ENCODE measurements at places on chromosomes 13 and 19. TPM values are rescaled to one million over a fixed set of nuclear protein-coding genes. Genes with fewer than 3 reads are reported as not detected.

OR7C1 gene
- total RNA-seq, result not detected

KCNK6 gene
- 13.8 TPM for total RNA-seq

EFNA2 gene
- not detected for total RNA-seq

TGFB1 gene
- 7.8 TPM for total RNA-seq

DNA sequence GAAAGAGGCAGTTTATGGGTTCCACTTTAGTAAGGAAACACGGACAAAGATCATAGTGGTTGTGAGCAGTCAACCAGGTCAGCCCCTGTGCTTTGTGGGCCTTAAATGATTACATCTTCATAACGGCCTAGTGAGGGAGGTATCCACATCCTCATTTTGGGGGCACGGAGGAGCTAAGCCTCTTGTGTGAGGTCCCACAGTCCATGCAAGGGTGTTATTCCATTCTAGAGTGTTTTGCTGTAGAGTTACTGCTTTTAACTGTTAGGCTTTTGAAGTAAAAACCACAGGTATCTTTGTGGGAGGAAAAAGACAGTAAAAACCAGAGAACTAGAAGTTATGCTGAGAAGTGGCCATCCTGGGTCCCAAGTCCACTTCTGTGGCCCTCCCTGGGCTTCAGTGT lies 4.0 kb downstream of the NOP53 start:
- peaks cover 31% of the 10 kb centered on the region for H3K36me3 ChIP-seq
- H3K27me3 ChIP-seq, result no peaks in the 10 kb centered on the region
- peaks cover 31% of the 10 kb centered on the region for H3K4me1 ChIP-seq

- H3K4me1 ChIP-seq, result peaks cover 9% of the 10 kb centered on the region
- no peak for DNase-seq
- no peak overlapping the region for H3K27ac ChIP-seq
- peaks cover 3% of the 10 kb centered on the region for H3K36me3 ChIP-seq
- no peak overlapping the region for H3K4me3 ChIP-seq
These were observed 14.1 kb downstream of the PNPLA6 start for GRCh38 chr19:7549429-7550148.

DNA sequence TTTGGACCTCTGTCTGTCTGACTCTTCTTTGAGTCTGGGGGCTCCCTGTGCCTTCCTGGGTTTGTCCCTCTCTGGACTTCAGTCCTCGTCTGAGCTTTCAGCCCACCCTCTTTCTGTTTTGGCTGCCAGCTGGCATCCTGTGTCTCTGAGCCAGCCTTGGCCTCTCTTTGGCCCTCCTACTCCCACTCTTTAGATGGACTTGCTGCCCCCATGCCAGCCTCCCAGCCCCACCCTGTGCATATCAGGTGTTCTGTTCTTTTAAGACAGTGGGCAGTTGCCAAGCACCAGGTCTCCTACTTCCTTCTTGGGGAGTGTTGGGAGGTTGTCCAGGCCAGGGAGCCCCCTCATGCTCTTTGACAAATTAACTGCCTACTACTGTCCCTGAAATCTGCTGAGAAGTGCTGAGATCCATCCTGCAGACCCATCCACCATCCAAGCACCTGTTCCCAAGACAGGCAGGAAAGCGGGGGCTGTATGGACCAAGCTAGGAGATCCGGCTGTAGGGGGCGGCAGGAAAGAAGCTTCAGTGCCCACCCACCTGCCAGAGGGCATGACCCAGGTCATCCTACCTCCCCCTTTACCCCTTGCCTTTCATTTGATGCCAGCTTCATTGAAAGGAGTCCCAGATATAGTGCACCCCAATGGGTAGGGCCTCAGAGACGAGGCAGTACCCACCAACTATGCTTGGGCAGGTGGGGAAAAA lies 9.6 kb downstream of the CIC start:
- peaks cover 85% of the 10 kb centered on the region for H3K4me1 ChIP-seq
- no peak for DNase-seq
- H3K27ac ChIP-seq, result peak overlapping the region; percentile 87
- H3K4me3 ChIP-seq, result no peak overlapping the region

GRCh38 chr19:1279782-1280341 lies 4.5 kb downstream of the FAM174C start:
- H3K27me3 ChIP-seq, result no peaks in the 10 kb centered on the region
- peaks cover 17% of the 10 kb centered on the region for H3K4me1 ChIP-seq
- peak; percentile 86 for DNase-seq

DNA sequence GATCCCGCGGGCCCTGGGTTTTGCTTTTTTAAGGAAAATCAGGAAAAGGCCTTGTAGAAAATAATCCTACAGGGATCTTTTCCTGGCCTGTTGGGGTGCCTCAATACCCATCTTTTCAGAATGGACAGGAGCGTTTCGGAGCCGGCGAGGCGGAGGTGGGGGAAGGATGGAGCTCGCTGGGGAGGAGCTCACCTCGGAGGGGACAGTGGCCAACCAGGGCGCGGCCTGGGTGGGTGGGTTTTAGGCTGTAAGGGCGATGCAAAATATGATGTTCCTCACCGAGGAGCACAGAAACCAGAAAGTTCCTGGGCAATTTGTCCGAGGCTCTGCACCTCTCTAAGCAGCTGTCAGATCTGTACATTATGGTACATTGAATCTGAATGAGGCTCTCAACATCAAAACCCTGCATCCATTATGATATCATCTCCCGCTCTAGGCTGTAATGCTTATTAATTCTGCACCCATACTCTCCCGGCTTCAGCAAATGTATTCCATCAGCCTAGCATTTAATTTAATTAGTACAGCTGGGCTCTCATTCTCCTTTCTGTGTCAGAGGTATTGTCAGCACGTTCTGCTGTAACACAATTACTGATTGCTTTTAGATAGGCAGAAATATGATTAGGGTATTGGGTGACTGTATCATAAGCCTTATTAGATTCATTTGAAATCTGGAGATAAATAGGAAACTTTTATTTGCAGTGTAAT lies 90.3 kb upstream of the SOX1 start:
- no peaks in the 10 kb centered on the region for H3K36me3 ChIP-seq
- no peak for DNase-seq
- H3K4me3 ChIP-seq, result no peak overlapping the region
- H3K27me3 ChIP-seq, result peaks cover 13% of the 10 kb centered on the region
- no peak overlapping the region for H3K27ac ChIP-seq

GRCh38 chr13:111460548-111461444 lies 140.4 kb downstream of the TEX29 start:
- no peaks in the 10 kb centered on the region for H3K4me1 ChIP-seq
- no peak overlapping the region for H3K4me3 ChIP-seq
- peak; percentile 66 for DNase-seq
- no peaks in the 10 kb centered on the region for H3K27me3 ChIP-seq
- no peak overlapping the region for H3K27ac ChIP-seq

- no peaks in the 10 kb centered on the region for H3K36me3 ChIP-seq
- no peaks in the 10 kb centered on the region for H3K4me1 ChIP-seq
- DNase-seq, result no peak
- H3K27me3 ChIP-seq, result no peaks in the 10 kb centered on the region
- H3K4me3 ChIP-seq, result no peak overlapping the region
These were observed 213.7 kb downstream of the SLITRK5 start for GRCh38 chr13:87884884-87885283.

DNA sequence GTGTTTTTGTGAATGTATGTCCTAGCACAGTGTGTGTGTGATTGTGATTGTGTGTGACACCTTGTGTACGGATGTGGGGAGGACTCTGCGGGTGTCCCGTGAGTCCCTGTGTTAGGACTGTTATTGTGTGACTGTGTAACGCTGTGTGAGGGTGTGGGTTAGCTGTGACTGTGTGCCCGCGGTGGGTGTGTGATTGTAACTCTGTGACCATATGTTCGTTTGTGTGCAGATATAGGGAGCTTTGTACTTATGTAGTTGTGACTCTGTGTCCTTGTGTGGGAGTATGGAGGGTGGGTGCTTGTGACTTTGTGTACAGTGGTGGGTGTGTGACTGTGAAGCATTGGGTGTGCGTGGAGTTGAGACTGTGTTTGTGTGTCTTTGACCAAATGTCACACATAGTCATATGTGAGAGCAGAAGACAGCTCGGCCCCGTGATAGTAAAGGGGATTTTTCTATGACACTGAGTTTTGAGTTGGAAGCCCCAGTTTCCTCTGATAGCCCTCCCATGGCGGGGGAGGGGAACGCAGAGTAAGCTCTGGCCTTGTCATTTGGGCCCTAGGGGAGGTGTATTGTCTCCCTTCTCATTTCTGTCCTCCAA lies 949 bp upstream of the ZNF260 start:
- no peaks in the 10 kb centered on the region for H3K36me3 ChIP-seq
- peaks cover 22% of the 10 kb centered on the region for H3K4me1 ChIP-seq
- H3K27ac ChIP-seq, result peak overlapping the region; percentile 88
- peak; percentile 12 for DNase-seq
- H3K4me3 ChIP-seq, result peak overlapping the region; percentile 39
- no peaks in the 10 kb centered on the region for H3K27me3 ChIP-seq

- no peaks in the 10 kb centered on the region for H3K36me3 ChIP-seq
- H3K4me3 ChIP-seq, result no peak overlapping the region
- H3K27me3 ChIP-seq, result no peaks in the 10 kb centered on the region
- DNase-seq, result no peak
- H3K4me1 ChIP-seq, result peaks cover 4% of the 10 kb centered on the region
These were observed 166.8 kb downstream of the DCT start for GRCh38 chr13:94312511-94313216.

DNA sequence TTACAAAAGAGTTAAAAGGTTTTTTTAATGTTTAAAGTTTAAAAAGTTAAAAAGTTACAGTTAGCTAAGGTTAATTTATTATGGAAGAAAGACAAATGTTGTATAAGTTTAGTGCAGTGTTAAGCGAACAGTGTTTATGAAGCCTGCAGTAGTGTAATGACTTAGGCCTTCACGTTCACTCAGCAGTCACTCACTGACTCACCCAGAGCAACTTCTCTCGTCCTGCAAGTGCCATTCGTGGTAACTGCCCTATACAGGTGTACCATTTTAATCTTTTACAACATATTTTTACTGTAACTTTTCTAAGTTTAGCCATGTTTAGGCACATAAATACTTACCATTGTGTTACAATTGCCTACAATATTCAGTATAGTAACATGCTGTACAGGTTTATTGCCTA lies 398.2 kb upstream of the NBEA start:
- DNase-seq, result no peak
- H3K27ac ChIP-seq, result no peak overlapping the region
- no peaks in the 10 kb centered on the region for H3K4me1 ChIP-seq
- H3K36me3 ChIP-seq, result no peaks in the 10 kb centered on the region
- no peaks in the 10 kb centered on the region for H3K27me3 ChIP-seq
